ENCODE measurements at places on chromosomes 1 and 21.

GRCh38 chr1:75449998-75450397 lies 160.9 kb downstream of the SLC44A5 start:
- DNase-seq, result no peak

DNA sequence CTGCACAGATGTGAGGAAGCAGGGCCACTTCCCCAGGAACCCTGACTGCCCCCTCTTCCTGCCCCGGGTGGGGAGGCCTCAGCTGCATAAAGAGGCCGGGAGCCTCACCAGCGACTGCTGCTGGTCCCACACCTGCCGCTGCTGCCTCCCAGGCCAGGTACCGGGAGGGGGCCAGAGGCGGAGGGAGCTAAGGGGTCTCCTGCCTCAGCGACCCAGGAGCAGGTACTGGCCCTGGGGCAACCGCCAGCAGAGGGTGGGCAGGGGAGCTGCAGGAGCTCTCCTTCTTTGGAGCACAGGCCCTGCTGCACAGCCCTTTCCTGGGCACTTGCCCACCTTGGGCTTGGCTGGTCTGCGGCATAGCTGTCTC lies 6.8 kb downstream of the GJC2 start:
- DNase-seq, result no peak

GRCh38 chr1:245742896-245743295 lies 588.1 kb downstream of the KIF26B start:
- no peak for DNase-seq

DNA sequence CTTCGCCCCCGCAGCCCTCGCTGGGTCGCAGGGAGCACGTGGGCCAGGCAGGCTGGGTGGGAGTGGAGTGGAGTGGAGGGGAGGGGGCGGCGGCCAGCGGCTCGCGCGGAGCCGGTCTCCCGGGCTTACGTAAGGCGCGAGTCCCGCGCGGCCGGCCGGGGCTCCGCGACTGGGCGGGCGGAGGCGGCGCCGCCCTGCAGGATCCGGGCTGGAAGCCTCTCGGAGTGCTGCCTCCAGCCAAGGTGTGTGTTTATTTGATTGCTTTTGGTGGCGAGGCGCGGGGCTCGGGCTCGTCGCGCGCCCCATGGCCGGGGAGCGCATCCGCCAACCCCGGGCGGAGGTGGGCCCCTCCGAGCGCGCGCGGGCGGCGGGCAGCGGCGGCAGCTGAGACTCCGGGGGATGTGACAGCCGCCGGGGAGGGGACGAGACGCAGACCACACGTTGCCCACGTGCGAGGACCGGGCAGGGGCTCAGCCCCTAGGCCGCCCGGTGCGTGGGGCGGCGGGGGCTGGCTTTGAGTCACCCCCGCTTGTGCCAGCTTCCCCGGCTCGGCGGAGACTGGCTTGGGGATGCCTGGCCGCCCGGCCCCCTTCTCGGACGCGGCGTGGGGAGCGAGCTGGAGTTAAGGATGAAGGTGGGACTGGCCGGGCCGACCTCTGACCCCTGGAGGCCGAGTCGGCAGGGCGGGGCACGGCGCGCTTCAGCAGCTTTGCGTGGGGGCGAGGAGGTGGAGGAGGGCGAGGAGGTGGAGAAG lies 402 bp upstream of the AK4 start:
- no peak for DNase-seq

- no peak for DNase-seq
These were observed 183.5 kb upstream of the ADGRL4 start for GRCh38 chr1:79190074-79190473.
